ENCODE measurements at places on chromosomes 3 and 15.

GRCh38 chr15:39786447-39787056 lies 3.9 kb upstream of the FSIP1 start:
- DNase-seq, result no peak

- DNase-seq, result no peak
Observed at GRCh38 chr15:57704441-57704840, 2.1 kb upstream of the POLR2M start.

GRCh38 chr3:18575573-18575972 lies 150.4 kb upstream of the SATB1 start:
- no peak for DNase-seq

DNA sequence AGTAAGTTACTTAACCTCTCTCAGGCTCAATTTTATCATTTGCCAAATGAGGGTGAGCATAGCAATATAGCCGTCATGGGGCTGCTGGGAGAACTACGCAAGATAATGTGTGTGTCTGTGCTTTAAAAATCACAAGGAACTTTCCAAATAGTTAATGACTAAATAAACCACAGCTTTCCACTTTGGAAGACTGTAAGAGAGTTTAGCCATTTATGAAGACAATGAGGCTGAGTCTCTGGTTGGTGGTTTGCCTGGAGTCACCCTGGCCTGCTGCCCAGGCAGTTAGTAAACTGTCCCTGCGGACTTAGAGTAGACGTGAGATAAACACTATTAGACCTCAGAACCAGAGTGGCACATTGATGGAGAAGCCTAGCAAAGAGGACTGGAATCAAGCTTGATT lies 357.7 kb downstream of the CLSTN2 start:
- DNase-seq, result no peak

DNA sequence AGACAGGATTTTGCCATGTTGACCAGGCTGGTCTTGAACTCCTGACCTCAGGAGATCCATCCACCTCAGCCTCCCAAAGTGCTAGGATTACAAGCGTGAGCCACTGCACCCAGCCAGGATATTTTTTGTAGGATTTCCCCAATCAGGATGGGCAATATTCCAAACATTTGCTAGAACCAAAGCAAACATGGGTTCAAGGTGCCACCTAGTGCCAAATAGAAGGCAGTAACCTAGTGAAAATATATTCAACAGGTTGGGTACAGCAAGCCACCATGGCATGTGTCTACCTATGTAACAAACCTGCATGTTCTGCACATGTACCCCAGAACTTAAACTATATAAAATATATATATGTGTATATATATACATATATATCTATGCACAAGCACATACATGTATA lies 185.9 kb upstream of the CADM2 start:
- no peak for DNase-seq

- DNase-seq, result no peak
Observed at GRCh38 chr15:89362203-89363101, 27.8 kb upstream of the POLG start.

DNA sequence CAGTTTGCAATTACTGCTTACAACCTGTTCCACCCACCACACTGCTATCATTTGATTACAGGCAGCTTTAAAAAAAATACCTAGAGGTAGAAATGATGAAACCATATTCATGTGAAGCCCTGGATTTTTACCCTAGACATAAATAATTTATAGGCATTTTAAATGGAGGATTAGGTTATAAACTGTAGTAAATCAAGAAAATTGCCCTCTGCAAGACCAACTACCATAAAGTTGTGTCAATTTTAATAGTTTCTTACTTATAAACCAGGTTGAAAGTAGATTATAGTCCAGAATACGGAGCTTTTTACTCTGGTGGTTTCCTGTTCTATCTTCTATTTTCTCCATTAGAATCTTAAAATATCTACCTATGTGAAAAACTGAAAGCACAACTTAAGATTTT lies 13.9 kb downstream of the TNIK start:
- no peak for DNase-seq

All from thoracic aorta (tissue), 2 donors.